ENCODE measurements at places on chromosomes 2 and 18. TPM values are rescaled to one million over a fixed set of nuclear protein-coding genes. Genes with fewer than 3 reads are reported as not detected.

TWIST2 gene
- not detected for total RNA-seq

DQX1 gene
- total RNA-seq, result 1.5 TPM

- H3K27ac ChIP-seq, result peak overlapping the region; percentile 99
- H3K27me3 ChIP-seq, result no peaks in the 10 kb centered on the region
- peaks cover 5% of the 10 kb centered on the region for H3K36me3 ChIP-seq
- DNase-seq, result peak; percentile 13
- H3K4me1 ChIP-seq, result peaks cover 12% of the 10 kb centered on the region
- H3K4me3 ChIP-seq, result peak overlapping the region; percentile 99
Observed at GRCh38 chr2:55519938-55520885, 694 bp downstream of the CFAP36 start.

- DNase-seq, result no peak
- H3K27me3 ChIP-seq, result no peaks in the 10 kb centered on the region
- H3K4me3 ChIP-seq, result no peak overlapping the region
- H3K36me3 ChIP-seq, result no peaks in the 10 kb centered on the region
- no peak overlapping the region for H3K27ac ChIP-seq
- peaks cover 10% of the 10 kb centered on the region for H3K4me1 ChIP-seq
Observed at GRCh38 chr2:80164375-80164774, 140.2 kb downstream of the LRRTM1 start.

DNA sequence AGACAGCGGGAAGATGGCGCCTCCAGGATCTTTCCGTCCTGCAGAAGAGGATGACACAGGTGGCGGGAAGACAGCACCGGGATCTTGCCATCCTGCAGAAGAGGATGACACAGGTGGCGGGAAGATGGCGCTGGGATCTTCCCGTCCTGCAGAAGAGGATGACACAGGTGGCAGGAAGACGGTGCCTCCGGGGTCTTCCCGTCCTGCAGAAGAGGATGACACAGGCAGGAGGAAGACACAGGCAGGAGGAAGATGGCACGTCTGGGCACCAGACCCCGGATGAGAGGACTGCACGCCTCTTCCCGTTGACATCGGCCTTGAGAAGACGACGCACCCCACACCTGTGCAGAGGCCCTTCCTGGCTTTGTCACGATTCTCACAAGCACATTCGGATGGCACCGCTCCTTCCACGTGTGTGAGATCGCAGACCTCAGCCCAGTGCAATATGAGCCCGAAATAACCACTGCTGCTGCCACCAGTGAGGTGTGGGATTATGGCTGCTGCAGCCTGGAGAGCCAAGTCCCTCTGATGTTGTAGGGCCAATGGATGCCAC lies 79.4 kb upstream of the SNTG2 start:
- H3K4me1 ChIP-seq, result peaks cover 8% of the 10 kb centered on the region
- no peak for DNase-seq
- no peak overlapping the region for H3K27ac ChIP-seq

GRCh38 chr2:65917986-65918385 lies 485.6 kb upstream of the SPRED2 start:
- no peak for DNase-seq
- no peaks in the 10 kb centered on the region for H3K27me3 ChIP-seq
- no peak overlapping the region for H3K4me3 ChIP-seq
- H3K4me1 ChIP-seq, result peaks cover 9% of the 10 kb centered on the region
- no peak overlapping the region for H3K27ac ChIP-seq
- no peaks in the 10 kb centered on the region for H3K36me3 ChIP-seq

- H3K36me3 ChIP-seq, result peaks cover 2% of the 10 kb centered on the region
- H3K4me3 ChIP-seq, result no peak overlapping the region
- H3K27ac ChIP-seq, result no peak overlapping the region
- peaks cover 3% of the 10 kb centered on the region for H3K27me3 ChIP-seq
Observed at GRCh38 chr2:11056614-11057013, 98.7 kb upstream of the SLC66A3 start.

DNA sequence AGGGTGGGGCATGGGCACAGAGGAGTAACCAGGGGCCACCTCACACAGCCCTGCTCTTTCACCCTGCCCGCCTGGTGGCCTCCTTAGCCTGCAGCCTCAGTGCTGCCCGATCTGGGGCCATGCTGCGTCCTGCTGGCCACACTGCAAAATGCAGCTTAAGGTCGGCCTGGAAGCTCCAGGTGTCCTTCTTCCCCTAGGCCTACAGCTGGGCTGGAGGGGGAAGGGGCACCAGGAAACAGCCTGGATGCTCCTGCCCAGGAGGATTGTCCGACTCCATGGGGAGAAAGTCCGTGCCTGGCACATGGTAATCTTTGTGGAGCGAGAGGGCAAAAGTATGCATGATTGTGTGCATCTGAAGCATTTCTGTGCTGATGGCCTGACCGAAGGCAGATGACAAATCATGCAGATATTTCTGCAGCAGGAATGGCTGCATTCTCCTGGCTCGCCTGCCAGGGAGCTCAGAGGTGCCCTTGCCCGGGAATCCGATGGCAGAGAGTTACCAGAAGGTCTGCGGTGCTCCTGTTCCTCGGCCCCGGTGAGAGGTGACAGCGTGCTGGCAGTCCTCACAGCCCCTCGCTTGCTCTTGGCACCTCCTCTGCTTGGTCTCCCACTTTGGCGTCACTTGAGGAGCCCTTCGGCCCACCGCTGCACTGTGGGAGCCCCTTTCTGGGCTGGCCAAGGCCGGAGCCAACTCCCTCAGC lies 12.8 kb upstream of the ALPP start:
- peaks cover 2% of the 10 kb centered on the region for H3K4me1 ChIP-seq
- no peak overlapping the region for H3K4me3 ChIP-seq
- no peak for DNase-seq
- no peak overlapping the region for H3K27ac ChIP-seq

DNA sequence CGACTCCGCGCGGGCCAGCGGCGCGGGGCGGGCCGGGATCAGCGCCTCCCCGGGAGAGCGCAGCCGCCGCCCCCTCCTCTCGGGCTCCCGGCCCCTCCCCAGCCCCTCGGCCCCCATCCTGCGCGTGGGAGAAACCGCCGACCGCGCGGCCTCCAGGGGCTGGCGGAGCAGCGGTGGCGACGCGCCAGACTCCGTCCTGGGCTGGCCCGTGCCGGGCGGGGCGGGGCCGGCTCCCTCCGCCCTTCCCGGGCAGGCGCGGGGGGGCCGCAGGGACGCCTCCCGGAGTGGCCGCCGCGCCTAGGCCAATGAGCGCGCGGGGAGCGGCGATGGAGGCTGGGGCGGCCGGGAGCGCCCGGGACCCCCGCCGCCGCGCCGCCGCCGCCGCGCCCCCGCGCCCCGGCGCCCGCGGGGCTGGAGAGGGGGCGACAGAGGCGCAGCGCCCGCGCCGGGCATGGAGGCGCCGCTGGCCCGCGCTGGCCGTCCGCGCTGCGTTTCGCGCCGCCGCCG lies 49.1 kb downstream of the KCNIP3 start:
- H3K4me3 ChIP-seq, result no peak overlapping the region
- DNase-seq, result no peak
- no peak overlapping the region for H3K27ac ChIP-seq
- H3K27me3 ChIP-seq, result peaks cover 89% of the 10 kb centered on the region
- no peaks in the 10 kb centered on the region for H3K36me3 ChIP-seq

- H3K27ac ChIP-seq, result peak overlapping the region; percentile 49
- H3K4me3 ChIP-seq, result peak overlapping the region; percentile 75
- DNase-seq, result no peak
- H3K36me3 ChIP-seq, result peaks cover 3% of the 10 kb centered on the region
- no peaks in the 10 kb centered on the region for H3K27me3 ChIP-seq
- H3K4me1 ChIP-seq, result peaks cover 11% of the 10 kb centered on the region
Observed at GRCh38 chr2:55223958-55224760, 7.9 kb downstream of the CLHC1 start.

- H3K4me3 ChIP-seq, result no peak overlapping the region
- no peak overlapping the region for H3K27ac ChIP-seq
- H3K36me3 ChIP-seq, result no peaks in the 10 kb centered on the region
- H3K4me1 ChIP-seq, result peaks cover 1% of the 10 kb centered on the region
- H3K27me3 ChIP-seq, result no peaks in the 10 kb centered on the region
Observed at GRCh38 chr2:112259509-112260294, 4.9 kb upstream of the ZC3H8 start.

DNA sequence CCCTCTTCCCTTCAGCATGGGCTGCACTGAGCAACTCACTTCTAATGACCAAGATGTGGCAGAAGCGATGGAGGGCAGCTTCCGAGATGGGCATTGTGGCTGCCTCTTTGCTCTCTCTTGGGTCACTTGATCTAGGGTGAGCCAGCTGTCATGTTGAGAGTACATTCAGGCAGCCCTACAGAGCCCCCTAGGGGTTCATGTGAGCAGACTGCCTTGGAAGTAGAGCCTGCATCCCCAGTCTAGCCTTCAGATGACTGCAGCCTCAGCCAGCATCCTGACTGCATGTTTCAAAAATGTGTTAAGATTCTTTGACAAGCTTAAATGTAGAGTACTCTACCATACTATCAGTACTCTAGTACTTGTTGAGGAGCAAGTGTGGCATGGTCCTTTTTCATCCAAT lies 143.9 kb downstream of the NCK2 start:
- H3K4me1 ChIP-seq, result peaks cover 38% of the 10 kb centered on the region
- no peak overlapping the region for H3K4me3 ChIP-seq
- H3K27me3 ChIP-seq, result no peaks in the 10 kb centered on the region
- H3K36me3 ChIP-seq, result peaks cover 21% of the 10 kb centered on the region
- peak overlapping the region; percentile 33 for H3K27ac ChIP-seq

DNA sequence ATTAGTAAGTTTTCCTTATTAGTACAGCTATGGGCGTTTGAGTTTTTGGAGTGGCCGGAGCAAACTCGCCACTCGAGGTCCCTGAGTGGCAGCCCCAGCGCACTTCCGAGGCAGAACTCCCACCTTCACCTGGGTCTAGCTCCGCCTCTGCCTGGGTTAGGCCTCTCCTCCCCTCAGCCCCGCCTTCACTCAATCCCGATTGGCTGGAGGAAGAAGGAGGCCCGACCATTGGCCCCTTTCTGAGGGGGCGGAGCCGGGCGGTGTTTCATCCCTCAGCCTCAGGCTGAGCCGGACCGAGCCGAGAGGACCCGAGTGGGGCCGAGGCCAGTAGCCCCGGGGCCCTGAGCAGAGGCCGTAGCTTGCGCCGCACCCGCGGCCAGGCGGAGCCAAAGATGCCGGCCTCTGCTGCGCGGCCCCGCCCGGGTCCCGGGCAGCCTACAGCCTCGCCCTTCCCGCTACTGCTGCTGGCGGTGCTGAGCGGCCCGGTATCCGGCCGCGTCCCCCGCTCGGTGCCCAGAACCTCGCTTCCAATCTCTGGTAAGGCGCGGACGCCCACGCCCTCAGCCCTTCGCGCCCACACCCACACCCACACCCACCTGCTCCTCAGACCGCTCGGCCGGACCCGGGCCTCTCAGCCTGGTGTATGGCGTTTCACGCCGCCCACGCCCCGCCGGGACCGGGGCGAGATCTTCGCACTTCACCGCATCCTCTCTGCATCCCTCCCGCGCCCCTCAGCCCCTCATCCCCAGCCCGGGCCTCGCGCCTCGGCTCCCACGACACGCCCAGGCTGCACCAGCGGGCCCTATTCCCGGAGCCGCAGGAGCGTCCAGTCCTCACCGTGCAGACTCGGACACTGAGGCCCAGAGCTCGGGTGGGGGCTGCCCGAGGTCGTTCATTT lies at the start of gene SEMA4F:
Gene SEMA4F, plus strand, starts transcription at position 263 of the 898 bp plus-strand sequence. Its CDS starts 130 bp downstream, at position 393.
- peaks cover 4% of the 10 kb centered on the region for H3K4me1 ChIP-seq
- peak within 1 kb of the TSS; percentile 77 for H3K4me3 ChIP-seq
- DNase-seq, result peak; percentile 97
- H3K27me3 ChIP-seq, result peaks cover 19% of the 10 kb centered on the region
- peaks cover 2% of the 10 kb centered on the region for H3K36me3 ChIP-seq
- H3K27ac ChIP-seq, result peak within 1 kb of the TSS; percentile 78
